ENCODE measurements at places on chromosomes 1 and 21. TPM values are rescaled to one million over a fixed set of nuclear protein-coding genes. Genes with fewer than 3 reads are reported as not detected.

RGS18 gene
- total RNA-seq: not detected

WDR64 gene
- total RNA-seq: not detected

HNRNPCL2 gene
- total RNA-seq: not detected

C1orf74 gene
- 1.9 TPM for total RNA-seq

CCT8 gene
- 184 TPM for total RNA-seq

TDRD5 gene
- 0.02 TPM for total RNA-seq

SERINC2 gene
- total RNA-seq: 19.5 TPM

MCOLN3 gene
- total RNA-seq: 4.2 TPM

CNTN2 gene
- 0.03 TPM for total RNA-seq

RAD54L gene
- total RNA-seq: 13.7 TPM

GNAT2 gene
- 0.18 TPM for total RNA-seq

HES3 gene
- total RNA-seq: not detected

MTHFR gene
- 5.6 TPM for total RNA-seq

MYBPH gene
- total RNA-seq: not detected

PRRX1 gene
- total RNA-seq: not detected

VHLL gene
- total RNA-seq: not detected

CHI3L2 gene
- total RNA-seq: 0.40 TPM

CRP gene
- not detected for total RNA-seq

ANGPTL7 gene
- not detected for total RNA-seq

KDM5B gene
- 19.0 TPM for total RNA-seq

IFNLR1 gene
- 1.0 TPM for total RNA-seq

HFM1 gene
- total RNA-seq: 0.09 TPM

ODF2L gene
- 9.0 TPM for total RNA-seq

VTCN1 gene
- 0.17 TPM for total RNA-seq

SLC9C2 gene
- not detected for total RNA-seq

EFNA1 gene
- 41.3 TPM for total RNA-seq

ADAR gene
- total RNA-seq: 92.3 TPM

HSPB7 gene
- not detected for total RNA-seq

USP48 gene
- 18.7 TPM for total RNA-seq

FMN2 gene
- 5.8 TPM for total RNA-seq

S100A7A gene
- total RNA-seq: not detected

C2CD4D gene
- total RNA-seq: not detected

SELE gene
- not detected for total RNA-seq

HAO2 gene
- not detected for total RNA-seq

AMIGO1 gene
- 1.2 TPM for total RNA-seq

SMYD3 gene
- 14.5 TPM for total RNA-seq
